ENCODE measurements at places on chromosomes 2 and 18.

- DNase-seq, result no peak
Measured at GRCh38 chr2:132797556-132797955, 127.6 kb upstream of the LYPD1 start.

DNA sequence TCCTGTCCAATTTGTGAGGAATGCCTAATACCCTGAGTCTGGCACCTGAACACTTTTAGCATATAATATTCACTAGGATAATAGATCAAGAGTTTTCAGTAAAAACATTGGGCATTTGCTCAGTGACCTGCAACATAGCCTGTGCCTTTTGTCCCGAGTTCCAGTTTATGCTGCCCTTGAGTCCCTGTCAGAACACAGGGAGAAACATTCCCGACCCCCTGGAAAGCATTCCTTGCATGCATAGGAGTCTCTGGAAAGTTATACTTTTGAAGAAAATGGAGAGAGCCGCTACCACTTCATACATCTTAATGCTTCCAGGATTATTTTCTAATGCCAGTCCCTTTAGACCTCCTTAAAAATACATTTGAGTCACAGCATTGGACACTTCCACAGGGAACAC lies 107.3 kb downstream of the PLCL1 start:
- no peak for DNase-seq

DNA sequence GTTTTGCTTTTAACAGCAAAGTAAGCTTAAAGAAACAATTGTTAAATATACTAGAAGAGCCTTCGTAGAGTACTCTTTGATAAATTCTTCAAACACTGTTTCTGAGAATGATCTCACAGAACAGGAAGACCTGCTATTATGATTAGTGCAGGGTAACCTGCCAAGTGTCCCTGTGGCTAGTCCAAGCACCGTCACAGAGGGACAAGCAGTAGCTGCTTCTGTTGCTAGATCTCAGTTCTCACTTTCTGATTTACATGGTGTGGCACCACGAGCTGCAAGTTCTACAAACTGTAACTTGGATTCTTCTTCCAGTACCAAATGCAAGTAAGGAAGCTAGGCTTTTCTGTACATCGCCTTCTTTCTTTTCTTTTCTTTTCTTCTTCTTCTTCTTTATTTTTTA lies 121.5 kb downstream of the PIEZO2 start:
- DNase-seq, result no peak

GRCh38 chr2:8648441-8649213 lies 33.2 kb upstream of the ID2 start:
- DNase-seq, result no peak

GRCh38 chr18:57073501-57074187 lies 73.2 kb upstream of the BOD1L2 start:
- no peak for DNase-seq

- DNase-seq, result no peak
Measured at GRCh38 chr2:222456479-222457077, 32.2 kb downstream of the SGPP2 start.

- no peak for DNase-seq
Measured at GRCh38 chr2:8581601-8582041, 100.2 kb upstream of the ID2 start.

- no peak for DNase-seq
Measured at GRCh38 chr2:172153156-172153555, 50.5 kb upstream of the DLX2 start.

GRCh38 chr2:206518997-206519396 lies 75.7 kb downstream of the ADAM23 start:
- no peak for DNase-seq

DNA sequence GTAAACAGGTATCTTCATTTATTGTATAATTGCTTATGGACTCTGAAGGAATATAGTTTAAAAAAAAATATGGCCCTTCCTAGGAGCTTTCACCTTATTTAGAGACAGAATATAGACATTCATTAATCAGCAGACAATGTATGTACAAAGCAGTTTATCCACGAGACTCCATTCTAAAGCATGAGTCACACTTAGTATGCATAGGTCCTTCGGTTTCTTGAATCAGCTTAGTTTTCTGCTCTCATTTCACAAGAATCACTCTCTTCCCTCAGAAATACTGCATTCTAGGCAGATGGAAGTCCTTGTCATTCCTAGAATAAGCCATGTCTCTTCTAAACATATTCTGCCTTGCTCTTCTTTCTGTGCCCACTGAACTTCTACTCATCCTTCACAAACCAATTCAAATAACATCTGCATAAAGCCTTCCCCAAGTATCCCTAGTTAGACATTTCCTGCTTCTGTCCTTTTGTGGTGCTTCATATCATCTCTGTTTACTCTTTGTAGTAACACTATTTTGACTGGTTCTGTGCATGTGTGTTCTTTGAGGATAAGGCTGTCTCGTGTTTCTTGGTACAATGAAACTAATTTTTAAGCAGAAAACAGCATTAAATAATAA lies 84.5 kb downstream of the PTRHD1 start:
- no peak for DNase-seq

GRCh38 chr2:29025711-29026110 lies 44.6 kb downstream of the TOGARAM2 start:
- DNase-seq, result no peak

GRCh38 chr2:96204836-96205624 lies 3.6 kb downstream of the STARD7 start:
- no peak for DNase-seq

- no peak for DNase-seq
Measured at GRCh38 chr2:117055499-117056375, 758.8 kb upstream of the DDX18 start.

DNA sequence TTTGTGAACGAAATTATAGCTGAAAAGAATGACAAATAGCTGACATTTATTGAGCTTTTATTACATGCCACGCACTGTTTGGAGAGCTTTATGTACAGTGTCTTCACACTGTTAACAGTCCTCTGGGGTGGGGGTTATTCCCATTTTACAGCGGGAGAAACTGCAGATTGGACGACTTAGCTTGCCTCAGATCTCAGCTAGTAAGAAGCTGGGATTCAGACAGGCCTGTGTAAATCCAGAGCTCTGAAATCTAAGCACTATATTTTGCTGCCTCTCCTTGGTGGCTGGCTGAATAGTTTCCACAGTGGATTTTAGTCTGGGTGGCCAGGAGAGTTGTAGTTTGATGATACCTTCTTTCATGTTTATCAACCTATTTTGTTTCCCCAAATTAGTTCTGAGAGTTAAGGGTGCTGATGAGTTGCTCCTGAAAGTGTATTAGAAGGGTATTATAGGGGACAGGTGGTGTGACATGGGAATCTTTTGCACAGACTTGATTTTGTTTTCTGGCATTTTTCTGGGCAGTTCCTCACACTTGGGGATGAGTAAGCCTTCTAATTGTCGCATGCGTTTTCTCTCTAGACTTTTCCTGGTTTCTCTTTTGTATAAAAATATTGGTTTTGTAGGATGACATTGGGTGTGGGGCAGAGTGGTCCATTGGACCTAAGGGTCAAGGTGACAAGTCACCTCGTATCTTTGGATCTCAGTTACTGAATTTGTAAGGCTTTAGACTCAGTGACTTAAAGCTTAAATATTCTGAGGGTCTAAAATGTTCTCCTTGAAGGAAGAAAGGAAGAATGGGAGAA lies 1.5 kb downstream of the ACSL3 start:
- no peak for DNase-seq

DNA sequence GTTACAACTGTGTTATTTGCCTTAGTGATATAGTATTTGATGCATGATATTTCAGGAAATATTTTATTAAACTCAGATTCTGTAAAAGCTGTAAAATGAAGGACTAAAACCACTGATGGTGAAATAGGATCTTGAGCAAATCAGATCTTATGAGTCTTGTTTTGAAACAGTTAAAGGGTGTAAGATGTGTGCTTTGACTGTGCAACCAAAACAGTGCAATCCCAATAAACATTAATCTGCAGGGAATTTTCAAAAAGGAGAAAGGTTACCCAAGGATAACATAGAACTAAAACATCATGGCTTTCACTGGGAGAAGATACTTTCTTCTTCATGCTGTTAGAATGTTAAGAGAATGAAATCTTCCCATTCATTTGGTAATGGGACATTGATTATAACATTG lies 378.7 kb downstream of the PARD3B start:
- DNase-seq, result no peak

DNA sequence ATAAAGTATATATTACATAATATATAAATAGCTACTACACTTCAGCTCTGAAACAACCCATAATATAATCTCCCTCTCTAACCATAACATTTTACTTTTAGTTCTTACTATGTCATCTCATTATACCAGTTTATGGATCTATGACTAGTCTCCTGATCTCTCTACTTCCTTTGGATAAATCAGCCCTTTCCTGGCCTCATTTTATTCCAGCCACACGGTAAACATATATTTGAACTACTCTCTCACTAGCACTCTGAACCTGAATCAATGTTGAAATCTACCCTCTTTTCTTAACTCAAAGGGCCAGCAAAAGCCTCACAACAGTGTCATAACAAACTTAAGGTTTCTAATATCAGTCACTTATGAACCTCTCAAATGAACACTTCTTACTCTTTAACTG lies 62.6 kb downstream of the BAZ2B start:
- no peak for DNase-seq

DNA sequence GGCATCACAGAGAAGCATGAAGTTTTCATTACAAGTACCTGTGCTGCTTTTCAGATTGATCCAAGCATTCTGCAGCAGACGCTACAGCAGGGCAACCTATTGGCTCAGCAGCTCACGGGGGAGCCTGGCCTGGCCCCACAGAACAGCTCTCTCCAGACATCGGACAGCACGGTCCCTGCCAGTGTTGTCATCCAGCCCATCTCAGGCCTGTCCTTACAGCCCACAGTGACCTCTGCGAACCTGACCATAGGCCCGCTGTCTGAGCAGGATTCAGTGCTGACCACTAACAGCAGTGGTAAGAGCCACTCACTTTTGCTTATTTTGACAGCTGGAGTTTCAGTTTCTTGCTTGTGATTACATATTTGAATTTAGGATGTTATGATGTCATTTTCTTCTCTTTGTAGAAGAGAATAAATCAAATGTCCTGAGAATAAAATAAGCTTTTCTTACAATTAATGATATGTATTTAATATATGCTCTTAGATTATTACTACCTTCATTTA lies 104.9 kb downstream of the ZNF236 start:
- no peak for DNase-seq

GRCh38 chr2:141384676-141385075 lies 746.1 kb downstream of the LRP1B start:
- no peak for DNase-seq

- no peak for DNase-seq
Measured at GRCh38 chr18:11040823-11041656, 108.3 kb downstream of the PIEZO2 start.

- DNase-seq, result no peak
Measured at GRCh38 chr18:25112821-25113434, 239.0 kb downstream of the ZNF521 start.

DNA sequence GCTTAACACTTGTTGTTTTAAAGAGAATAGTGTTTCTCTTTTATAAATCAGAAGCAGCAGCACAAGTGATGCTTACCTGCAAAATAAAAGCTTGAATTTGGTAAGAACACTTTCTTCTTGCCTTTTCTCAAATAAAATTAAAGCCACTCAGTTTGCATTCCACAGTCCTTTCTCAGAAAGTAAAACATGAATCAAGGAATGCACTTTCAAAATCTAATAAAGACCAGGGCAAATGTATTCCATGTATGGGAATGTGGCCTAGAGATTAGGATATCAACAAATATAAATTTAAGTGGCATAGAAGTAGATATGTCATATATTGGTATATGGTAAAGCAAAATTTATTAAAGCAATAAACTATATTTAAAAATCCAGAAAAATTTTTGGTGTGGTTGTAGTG lies 352.8 kb downstream of the THSD7B start:
- DNase-seq, result no peak

- DNase-seq, result no peak
Measured at GRCh38 chr2:220302756-220303155, 675.3 kb downstream of the SLC4A3 start.

- DNase-seq, result no peak
Measured at GRCh38 chr2:135586148-135586547, 54.9 kb downstream of the R3HDM1 start.

DNA sequence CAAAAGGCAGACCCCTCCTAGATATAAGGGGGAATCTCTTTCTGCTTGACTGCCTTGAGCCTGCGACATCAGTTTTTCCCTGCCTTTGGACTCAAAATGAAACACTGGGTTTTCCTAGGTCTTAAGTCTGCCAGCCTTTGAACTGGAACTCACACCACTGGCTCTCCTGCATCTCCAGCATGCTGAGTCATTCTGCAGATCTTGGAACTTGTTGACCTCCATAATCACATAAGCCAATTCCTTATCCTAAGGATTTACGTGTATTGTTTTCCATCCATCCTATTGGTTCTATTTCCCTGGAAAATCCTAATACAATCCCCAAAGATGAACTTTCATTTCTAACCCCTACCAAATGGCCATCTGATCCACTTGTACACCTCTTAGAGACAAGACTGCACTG lies 88.0 kb downstream of the AFF3 start:
- DNase-seq, result no peak

GRCh38 chr2:215680605-215681598 lies 245.0 kb upstream of the FN1 start:
- DNase-seq, result peak; percentile 58

DNA sequence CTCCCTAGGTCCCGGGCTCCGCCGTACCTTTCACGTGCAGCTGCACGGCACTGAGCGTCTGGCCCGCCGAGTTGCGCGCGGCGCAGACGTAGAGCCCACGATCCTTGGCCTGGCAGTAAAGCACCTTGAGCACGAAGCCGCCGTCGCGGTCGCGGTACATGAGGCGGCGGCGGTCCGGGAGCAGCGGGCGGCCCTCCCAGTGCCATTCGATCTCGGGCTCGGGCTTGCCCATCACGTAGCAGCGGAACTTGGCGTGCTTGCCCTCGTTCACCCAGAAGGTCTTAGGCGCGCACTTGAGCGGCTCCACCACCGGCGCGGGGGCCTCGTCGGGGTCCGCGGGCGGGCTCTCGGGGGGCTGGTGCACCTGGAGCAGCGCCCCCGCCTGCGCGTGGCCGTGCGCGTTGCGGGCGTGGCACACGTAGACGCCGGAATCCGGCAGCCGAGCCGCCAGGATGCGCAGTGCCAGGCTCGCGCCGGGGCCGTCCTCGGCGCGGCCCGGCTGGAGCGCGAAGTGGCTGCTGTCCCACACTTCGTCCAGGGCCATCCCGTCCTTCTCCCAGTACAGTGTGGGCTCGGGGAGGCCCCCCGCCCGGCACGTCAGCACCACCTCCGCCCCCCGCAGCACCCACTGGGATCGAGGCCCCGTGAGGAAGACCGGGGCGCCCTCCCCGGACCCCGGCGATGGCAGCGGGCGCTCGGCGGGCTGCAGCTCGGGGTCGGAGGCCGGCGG lies 980 bp downstream of the OBSL1 start:
- DNase-seq, result no peak

DNA sequence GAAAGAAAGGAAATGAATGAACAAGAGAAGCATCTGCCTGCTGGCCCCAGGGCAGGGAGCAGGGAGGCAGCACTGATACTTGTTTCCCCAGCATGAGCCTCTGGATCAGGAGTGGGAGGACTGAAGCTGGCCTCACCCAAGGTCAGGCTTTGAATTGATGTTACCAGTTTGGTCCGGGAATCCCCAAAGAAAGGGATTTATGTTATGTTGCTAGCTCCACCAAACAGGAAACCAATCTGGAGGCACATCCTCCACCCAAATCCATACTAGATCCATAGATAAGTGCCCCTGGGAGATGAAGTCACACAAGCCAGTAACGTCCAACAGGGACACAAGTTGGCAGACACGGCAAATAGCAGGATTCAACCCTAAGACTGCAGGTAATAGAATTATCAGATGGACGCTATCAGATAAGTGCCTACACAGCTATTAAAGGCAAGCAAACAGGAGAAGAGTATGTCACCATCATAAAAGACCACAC lies 85.9 kb downstream of the MTCL1 start:
- DNase-seq, result no peak

Data from CD4-positive, alpha-beta T cell treated with Interleukin-6 at 100 ng/mL for 8 hours (primary cell).